ENCODE measurements at places on chromosomes 5 and 9.
A peak's percentile ranks its signal among the peaks of the same experiment; 100 is the strongest.

DNA sequence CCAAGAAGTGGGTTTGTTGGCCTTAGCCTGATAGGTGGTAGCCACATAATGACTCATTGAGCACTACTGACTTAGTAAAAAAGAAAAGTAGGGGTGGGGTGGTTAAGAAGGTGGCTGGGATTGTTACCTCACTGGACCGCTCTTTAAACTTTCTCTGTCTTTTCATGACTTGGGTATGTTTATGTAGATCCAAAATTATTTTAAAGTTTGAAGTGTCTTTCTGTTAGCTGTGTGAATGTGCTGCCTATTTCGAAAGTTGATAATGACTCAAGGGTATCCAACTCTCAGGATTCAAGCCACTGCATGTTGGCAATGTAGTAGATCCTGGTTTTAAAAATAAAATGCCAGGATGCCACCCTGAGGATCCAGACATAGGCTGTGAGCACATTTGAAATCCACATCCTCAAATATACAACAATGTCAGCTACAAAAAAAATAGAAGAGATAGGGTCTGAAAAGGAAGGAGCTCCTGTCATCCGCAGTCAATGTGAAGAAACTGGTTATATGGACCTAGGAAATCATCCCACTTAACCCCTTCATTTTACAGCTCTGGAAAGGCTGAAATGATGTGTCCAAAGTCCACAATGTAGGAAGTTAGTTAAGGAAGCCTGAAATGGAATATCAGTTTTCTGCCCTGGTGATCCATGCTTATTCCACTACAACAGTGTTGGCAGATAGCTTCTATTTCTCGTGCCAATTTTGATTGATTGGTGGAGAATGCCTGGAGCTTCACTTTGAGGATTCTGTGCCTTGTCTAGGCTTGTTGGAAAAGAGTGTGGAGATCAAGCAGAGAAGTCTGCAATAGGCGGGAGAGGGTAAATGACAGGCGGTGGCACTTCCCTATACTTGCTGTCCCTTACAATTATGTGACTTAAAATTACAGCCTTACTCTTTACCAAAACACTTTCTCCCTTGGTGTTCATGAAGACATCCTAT is 23.4 kb downstream of the ZNF462 start:
- no peak overlapping the region for H3K4me3 ChIP-seq
- no peak for DNase-seq
- no peaks in the 10 kb centered on the region for H3K27me3 ChIP-seq
- H3K27ac ChIP-seq = no peak overlapping the region
- no peaks in the 10 kb centered on the region for H3K4me1 ChIP-seq
- H3K36me3 ChIP-seq = no peaks in the 10 kb centered on the region

GRCh38 chr9:117612317-117612716 is 91.9 kb upstream of the TLR4 start:
- H3K4me3 ChIP-seq = no peak overlapping the region
- no peak overlapping the region for H3K27ac ChIP-seq
- no peaks in the 10 kb centered on the region for H3K27me3 ChIP-seq
- no peaks in the 10 kb centered on the region for H3K36me3 ChIP-seq

GRCh38 chr9:114271556-114272510 is 51.1 kb upstream of the ORM1 start:
- peaks cover 30% of the 10 kb centered on the region for H3K27me3 ChIP-seq
- no peaks in the 10 kb centered on the region for H3K36me3 ChIP-seq
- DNase-seq = no peak
- no peaks in the 10 kb centered on the region for H3K4me1 ChIP-seq

DNA sequence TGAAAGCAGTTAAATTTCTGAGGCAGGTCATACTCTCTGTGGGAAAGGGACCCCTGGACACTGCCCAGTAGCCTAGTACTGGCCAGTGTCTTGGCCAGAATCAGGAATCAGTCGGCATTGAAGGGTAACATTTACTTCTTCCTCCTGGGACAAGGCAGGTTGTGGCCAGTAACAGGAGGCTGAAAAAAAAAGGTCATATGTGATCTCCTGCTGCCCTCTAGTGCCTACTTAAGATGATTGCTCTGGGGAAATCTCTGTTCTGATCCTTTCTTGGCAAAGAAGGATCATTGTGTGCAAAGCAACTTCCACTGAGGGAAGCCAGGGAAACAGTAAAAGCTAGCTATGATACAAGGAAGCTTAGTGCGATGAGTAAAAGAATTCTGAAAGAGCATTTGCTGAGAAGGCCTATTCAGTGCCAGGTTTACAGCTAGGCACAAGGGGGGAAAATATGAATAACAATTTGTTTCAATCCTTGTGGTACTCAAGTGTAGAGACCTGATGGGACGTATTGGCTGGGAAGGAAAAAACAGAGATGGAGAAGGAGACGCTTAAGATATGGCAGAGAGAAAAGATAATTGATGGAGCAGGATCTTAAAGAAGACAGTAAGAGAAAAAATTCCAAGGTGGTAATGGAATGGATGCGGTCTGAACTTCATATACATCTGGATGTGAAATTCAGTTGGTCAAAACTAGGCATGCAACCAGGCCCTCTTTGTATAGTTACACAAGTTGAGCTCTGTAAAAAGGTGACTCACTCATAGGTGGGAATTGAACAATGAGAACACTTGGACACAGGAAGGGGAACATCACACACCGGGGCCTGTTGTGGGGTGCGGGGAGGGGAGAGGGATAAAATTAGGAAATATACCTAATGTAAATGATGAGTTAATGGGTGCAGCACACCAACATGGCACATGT is 25.8 kb upstream of the TRIM32 start:
- H3K4me1 ChIP-seq = no peaks in the 10 kb centered on the region
- no peak overlapping the region for H3K27ac ChIP-seq
- H3K4me3 ChIP-seq = no peak overlapping the region
- H3K27me3 ChIP-seq = no peaks in the 10 kb centered on the region
- peak; percentile 1 for DNase-seq
- H3K36me3 ChIP-seq = no peaks in the 10 kb centered on the region

DNA sequence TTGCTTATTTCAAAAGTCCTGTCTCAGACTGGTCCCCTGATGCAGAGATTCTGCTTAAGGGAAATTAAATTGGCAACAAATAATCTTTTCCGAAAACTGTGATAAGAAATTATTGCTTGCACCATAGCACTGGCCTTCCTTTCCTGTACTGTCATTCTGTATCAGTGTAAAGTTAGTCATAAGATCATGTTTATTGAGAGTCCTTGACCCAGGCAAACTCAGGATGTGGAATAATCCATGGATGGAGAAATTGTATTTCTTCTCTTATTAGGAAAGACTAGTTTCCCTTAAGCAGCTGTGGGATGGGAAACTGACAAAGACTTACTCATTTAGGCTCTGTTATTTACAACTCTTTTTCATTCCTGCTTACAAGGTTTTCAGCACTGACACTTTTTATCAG is 83.0 kb upstream of the RANBP6 start:
- no peaks in the 10 kb centered on the region for H3K4me1 ChIP-seq
- no peak overlapping the region for H3K4me3 ChIP-seq
- DNase-seq = no peak
- no peaks in the 10 kb centered on the region for H3K36me3 ChIP-seq
- no peak overlapping the region for H3K27ac ChIP-seq
- H3K27me3 ChIP-seq = peaks cover 60% of the 10 kb centered on the region

DNA sequence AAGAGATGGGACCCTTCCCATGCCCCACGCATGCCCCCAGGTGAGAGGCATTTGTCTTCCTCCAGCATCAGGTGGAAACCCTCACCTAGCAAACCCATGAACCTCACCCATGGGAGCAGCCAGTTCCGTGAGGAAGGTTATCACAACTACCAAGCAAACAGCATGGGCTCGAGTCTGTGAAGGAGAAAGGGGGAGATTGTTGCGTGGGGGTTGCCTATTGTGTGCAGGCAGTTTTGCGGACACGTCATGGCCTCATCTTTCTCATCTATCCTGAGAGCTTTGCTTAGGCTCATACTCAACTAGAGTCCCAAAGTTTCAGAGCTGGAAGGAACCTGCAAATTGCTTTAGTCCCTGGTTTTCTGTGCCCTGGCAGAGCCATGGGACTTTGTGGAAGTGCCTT is 73.6 kb upstream of the TGFBR1 start:
- no peak overlapping the region for H3K27ac ChIP-seq
- peaks cover 50% of the 10 kb centered on the region for H3K4me1 ChIP-seq
- no peak for DNase-seq
- peaks cover 2% of the 10 kb centered on the region for H3K36me3 ChIP-seq
- no peak overlapping the region for H3K4me3 ChIP-seq
